ENCODE measurements at places on chromosomes 3 and 15.

- peak overlapping the region; percentile 12 for H3K4me3 ChIP-seq
- H3K4me1 ChIP-seq, result peaks cover 16% of the 10 kb centered on the region
- DNase-seq, result no peak
- peaks cover 26% of the 10 kb centered on the region for H3K36me3 ChIP-seq
- no peaks in the 10 kb centered on the region for H3K27me3 ChIP-seq
Measured at GRCh38 chr3:27479806-27480543, 4.2 kb downstream of the SLC4A7 start.

DNA sequence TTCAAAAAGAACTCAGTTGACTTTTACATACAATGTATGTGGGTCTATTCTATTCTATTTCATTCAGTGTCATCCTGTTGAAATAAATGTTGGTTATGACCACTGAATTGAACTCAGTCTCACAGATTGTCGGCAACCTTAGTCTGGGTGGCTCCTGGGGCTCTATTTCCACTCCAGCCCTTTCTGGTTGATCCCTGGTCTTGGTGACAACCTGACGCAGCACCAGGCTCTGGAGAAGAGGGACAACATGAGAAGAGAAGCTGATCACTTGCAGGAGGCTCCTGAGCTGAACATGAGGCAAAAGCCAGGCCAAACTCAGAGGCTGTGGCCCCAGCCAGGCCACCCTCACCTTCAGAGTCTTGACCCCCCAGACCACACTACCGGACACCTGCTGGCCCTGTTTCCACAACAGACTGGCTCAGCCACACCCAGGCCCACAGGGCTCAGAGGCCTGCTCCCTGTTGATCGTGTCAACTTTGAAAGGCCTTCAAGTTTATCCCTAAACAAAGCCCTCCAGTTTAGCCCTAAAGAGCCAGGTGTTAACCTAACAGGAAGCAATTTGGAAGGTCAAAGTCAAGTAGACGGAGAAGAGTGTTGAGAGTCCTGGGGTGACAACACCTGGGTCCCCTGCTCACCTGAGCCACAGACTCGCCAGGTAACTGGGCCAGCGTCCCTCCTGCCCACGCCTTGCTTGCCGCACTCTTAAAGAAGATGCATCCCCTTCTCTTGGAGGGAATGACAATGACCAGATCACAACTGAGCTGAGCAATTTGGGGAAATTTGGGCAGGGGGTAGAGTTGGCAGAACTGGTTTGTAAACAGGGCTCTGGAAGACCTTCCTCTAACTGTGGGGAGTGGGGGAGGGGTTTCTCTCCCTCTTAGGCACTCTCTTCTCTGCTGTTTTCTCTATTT lies 15.4 kb upstream of the MUC20 start:
- H3K27ac ChIP-seq, result no peak overlapping the region
- peaks cover 18% of the 10 kb centered on the region for H3K36me3 ChIP-seq
- no peak for DNase-seq
- H3K4me3 ChIP-seq, result no peak overlapping the region
- no peaks in the 10 kb centered on the region for H3K27me3 ChIP-seq

DNA sequence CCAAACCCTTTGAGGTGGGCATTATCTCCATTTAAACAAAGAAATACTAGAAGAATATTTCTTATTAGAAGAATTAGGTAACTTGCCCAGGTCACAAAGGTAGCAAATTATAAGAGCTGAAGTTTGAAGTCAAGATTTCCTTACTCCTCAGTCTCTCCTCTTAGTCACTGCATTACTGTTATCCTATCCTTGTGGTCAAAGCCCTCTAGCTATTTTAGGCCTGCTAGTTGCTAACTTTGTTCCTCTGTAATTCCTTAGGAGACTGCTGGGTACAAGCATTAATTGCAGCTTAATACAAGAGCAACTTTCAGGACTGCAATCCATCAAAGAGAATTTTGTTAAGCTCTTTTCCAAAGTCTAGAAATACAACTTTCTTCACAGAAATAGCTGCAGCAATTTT lies 528.2 kb downstream of the ZIC1 start:
- H3K4me1 ChIP-seq, result peaks cover 24% of the 10 kb centered on the region
- no peaks in the 10 kb centered on the region for H3K36me3 ChIP-seq
- H3K4me3 ChIP-seq, result no peak overlapping the region

- H3K4me1 ChIP-seq, result peaks cover 61% of the 10 kb centered on the region
- H3K27me3 ChIP-seq, result no peaks in the 10 kb centered on the region
- DNase-seq, result no peak
- H3K27ac ChIP-seq, result no peak overlapping the region
- no peak overlapping the region for H3K4me3 ChIP-seq
Measured at GRCh38 chr15:68808091-68808490, 12.6 kb downstream of the ANP32A start.

GRCh38 chr3:110670407-110670806 lies 401.2 kb upstream of the NECTIN3 start:
- no peaks in the 10 kb centered on the region for H3K36me3 ChIP-seq
- H3K27me3 ChIP-seq, result no peaks in the 10 kb centered on the region
- no peak for DNase-seq
- no peaks in the 10 kb centered on the region for H3K4me1 ChIP-seq
- H3K27ac ChIP-seq, result no peak overlapping the region
- H3K4me3 ChIP-seq, result no peak overlapping the region

DNA sequence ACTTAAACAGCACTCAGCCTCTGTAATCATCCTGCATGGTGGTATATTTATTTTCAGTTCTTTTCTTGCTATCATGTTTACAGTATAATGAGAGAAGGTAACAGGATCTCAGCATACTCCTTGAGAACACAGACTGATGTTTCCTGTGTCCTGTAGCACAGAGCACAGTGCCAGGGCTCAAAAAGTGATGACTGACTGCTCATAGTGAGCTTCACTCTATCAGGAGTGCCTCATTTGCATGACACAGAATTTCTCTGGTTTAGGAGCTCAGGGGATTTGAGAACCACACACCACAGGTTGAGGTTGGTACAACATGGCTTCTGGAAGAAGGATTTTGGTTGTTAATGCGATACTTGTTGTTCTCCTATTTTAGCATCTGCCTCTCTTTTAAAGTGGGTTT lies 68.5 kb upstream of the SLC2A2 start:
- no peak overlapping the region for H3K4me3 ChIP-seq
- H3K4me1 ChIP-seq, result peaks cover 7% of the 10 kb centered on the region
- H3K27me3 ChIP-seq, result no peaks in the 10 kb centered on the region
- no peak for DNase-seq
- peaks cover 20% of the 10 kb centered on the region for H3K36me3 ChIP-seq

GRCh38 chr3:112539825-112540650 lies 21.7 kb downstream of the ATG3 start:
- no peak overlapping the region for H3K27ac ChIP-seq
- no peak overlapping the region for H3K4me3 ChIP-seq
- no peak for DNase-seq
- H3K36me3 ChIP-seq, result peaks cover 5% of the 10 kb centered on the region
- H3K27me3 ChIP-seq, result no peaks in the 10 kb centered on the region
- no peaks in the 10 kb centered on the region for H3K4me1 ChIP-seq

GRCh38 chr3:44892689-44893088 lies 18.3 kb downstream of the TGM4 start:
- no peaks in the 10 kb centered on the region for H3K27me3 ChIP-seq
- no peaks in the 10 kb centered on the region for H3K4me1 ChIP-seq
- H3K4me3 ChIP-seq, result no peak overlapping the region

DNA sequence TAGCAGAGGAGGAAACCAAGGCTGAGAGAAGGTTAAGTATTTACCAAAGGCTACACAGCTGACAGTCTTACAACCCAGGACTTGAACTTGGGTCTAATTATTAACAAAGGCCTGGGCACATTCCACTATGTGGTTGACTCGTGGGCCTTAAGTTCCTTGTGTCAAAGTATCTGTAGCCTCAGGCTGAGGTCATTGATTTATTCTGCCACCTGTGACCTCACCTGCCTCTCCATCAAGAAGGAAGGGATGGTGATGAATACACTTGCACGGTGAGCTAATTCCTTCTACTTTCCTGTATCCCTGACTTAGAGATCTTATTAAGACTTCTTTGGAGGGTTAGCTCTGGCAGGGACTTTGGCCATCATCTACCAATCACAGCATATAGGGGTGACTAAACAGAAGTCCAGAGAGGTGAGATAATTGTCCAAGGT lies 19.9 kb upstream of the LRRC58 start:
- no peak overlapping the region for H3K4me3 ChIP-seq
- DNase-seq, result no peak
- no peaks in the 10 kb centered on the region for H3K36me3 ChIP-seq
- peaks cover 52% of the 10 kb centered on the region for H3K27me3 ChIP-seq
- H3K27ac ChIP-seq, result no peak overlapping the region

DNA sequence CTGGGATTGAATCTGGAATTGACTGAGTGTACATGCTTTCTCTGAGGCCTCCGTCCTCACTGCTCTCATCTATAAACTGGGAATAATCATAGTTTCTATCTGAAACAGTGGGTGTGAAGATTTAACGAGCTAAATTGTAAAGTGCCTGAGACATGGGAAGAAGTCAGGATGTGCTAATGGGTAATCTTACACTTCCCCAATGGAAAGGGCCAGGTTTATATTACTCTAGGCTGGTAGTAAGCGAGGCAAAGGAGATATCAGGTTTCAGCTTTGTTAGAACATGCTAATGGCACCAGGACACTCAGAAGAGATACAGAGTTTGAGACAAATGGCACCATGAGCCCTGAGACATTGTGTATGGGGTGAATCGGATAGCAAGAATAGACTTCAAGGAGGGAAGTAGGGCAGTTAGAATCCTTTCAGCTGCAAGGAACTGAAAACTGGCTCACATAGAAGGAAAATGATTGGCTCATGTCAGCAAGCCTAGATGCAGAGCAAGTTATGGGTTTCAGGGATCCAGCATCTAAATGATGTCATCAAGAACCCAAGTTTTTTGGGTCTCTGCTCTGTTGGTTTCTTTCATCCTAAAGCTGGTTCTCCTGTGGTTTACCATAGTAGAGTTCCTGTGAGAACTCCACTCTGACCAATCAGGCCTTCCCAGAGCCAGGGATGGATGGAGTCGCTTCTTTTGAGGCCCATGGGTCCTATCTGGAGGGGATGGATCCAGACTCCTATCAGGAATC lies 21.8 kb downstream of the FLNB start:
- H3K36me3 ChIP-seq, result peaks cover 19% of the 10 kb centered on the region
- H3K4me3 ChIP-seq, result no peak overlapping the region
- no peak overlapping the region for H3K27ac ChIP-seq
- no peak for DNase-seq
- H3K4me1 ChIP-seq, result peaks cover 49% of the 10 kb centered on the region
- no peaks in the 10 kb centered on the region for H3K27me3 ChIP-seq

DNA sequence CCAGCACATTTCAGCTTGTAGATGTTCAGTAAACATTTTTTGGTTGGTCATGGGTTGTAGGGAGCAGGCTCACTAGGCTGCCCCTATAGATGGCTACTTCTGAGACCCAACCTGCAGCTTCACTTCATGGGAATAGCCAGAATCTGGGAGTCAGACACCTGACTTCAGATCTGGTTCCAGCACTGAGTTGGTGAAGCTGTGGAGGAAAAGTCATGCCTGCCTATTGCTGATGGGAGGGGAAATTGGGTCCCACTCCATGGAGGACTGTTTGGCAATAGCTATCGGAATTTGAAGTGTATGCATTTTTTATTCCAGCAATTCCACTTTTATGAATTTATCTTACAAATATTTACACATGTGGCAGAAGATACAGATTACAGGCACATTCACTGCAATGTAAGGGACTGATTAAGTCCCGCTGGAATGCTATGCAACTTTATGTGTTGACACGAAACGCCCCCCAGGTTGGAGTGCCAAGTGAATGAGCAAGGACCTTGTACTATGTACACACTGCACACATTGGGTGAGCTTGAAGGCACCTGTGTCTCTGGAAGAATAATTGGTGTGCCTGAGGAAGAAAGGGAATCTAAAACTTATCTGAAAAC lies 7.8 kb upstream of the CCR1 start:
- no peak for DNase-seq
- no peak overlapping the region for H3K4me3 ChIP-seq
- no peaks in the 10 kb centered on the region for H3K4me1 ChIP-seq
- no peak overlapping the region for H3K27ac ChIP-seq

DNA sequence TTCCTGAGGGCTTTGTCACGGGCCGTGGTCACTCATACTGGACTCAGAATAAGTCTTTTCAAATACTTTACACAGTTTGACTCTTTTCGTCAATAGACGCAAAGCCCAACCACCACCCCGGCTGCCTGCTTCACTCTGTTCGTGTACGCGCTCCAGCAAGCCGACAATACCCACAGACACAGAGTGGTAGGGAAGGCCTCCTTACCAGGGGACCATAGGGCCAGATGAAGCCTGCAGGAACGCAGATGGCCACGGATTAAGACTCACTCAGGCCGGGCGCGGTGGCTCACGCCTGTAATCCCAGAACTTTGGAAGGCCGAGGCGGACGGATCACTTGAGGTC lies 29.7 kb downstream of the EFCAB12 start:
- H3K27ac ChIP-seq, result peak overlapping the region; percentile 97
- peaks cover 3% of the 10 kb centered on the region for H3K36me3 ChIP-seq
- peaks cover 21% of the 10 kb centered on the region for H3K4me1 ChIP-seq
- peak overlapping the region; percentile 97 for H3K4me3 ChIP-seq
- no peak for DNase-seq

- peak overlapping the region; percentile 85 for H3K27ac ChIP-seq
- H3K4me1 ChIP-seq, result peaks cover 45% of the 10 kb centered on the region
- H3K27me3 ChIP-seq, result no peaks in the 10 kb centered on the region
- H3K36me3 ChIP-seq, result peaks cover 11% of the 10 kb centered on the region
- peak overlapping the region; percentile 87 for H3K4me3 ChIP-seq
Measured at GRCh38 chr3:46974421-46975171, 1.9 kb downstream of the CCDC12 start.

DNA sequence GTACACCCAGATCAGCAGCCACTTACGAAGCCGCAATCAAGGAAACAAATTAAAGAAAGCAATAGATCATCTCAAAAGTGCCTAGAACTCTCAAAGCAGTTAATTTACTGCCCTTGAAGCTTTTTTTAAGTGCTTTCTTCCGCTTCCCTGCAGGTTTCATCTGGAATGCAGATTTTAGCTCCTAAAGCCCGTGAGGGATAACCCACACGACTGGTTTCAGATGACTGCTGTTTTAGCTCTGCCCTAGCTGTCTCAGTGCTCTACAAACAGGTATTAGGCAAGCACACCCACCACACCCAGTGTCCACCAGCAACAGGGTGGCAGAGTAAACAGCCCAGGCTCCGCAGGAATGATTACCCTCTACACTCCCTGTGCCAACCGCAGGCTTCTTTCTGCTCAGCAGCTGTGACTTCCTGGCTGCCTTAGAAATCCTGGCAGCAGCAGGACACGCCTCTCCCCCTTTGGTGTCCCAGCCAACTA lies 126.0 kb downstream of the FMN1 start:
- peaks cover under 1% of the 10 kb centered on the region for H3K36me3 ChIP-seq
- H3K27me3 ChIP-seq, result no peaks in the 10 kb centered on the region
- DNase-seq, result no peak
- peaks cover 48% of the 10 kb centered on the region for H3K4me1 ChIP-seq
- H3K4me3 ChIP-seq, result peak overlapping the region; percentile 88
- H3K27ac ChIP-seq, result peak overlapping the region; percentile 91

Measured in type B pancreatic cell (in vitro differentiated cells).